ENCODE measurements at places on chromosomes 2 and 18.

GRCh38 chr2:18677280-18677679 lies 87.9 kb upstream of the NT5C1B start:
- no peaks in the 10 kb centered on the region for H3K36me3 ChIP-seq
- H3K27me3 ChIP-seq: no peaks in the 10 kb centered on the region
- no peak for DNase-seq
- no peak overlapping the region for H3K27ac ChIP-seq
- H3K4me1 ChIP-seq: no peaks in the 10 kb centered on the region
- H3K4me3 ChIP-seq: no peak overlapping the region

DNA sequence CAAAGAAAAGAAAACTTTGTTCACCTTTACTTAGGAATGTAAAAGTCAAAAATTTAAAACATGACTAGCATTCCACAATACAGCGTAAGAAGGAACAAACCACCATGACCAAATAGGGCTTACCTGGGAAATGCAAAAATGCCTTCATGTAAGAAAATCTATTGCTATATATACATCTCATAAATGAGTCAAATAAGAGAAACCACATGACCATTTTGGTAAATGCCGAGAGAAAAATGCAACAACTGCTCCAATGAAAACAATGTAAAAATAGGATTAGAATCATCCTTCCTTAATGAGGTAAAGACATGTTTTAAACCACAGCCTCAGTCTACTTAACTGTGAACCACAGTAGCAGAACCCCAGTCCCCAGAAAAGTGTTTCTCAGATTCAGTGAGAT lies 49.4 kb downstream of the TGOLN2 start:
- H3K36me3 ChIP-seq: no peaks in the 10 kb centered on the region
- no peak for DNase-seq
- no peak overlapping the region for H3K27ac ChIP-seq

GRCh38 chr18:10113121-10114022 lies 199.6 kb downstream of the VAPA start:
- H3K4me3 ChIP-seq: no peak overlapping the region
- H3K4me1 ChIP-seq: no peaks in the 10 kb centered on the region
- no peaks in the 10 kb centered on the region for H3K36me3 ChIP-seq
- peaks cover 2% of the 10 kb centered on the region for H3K27me3 ChIP-seq
- H3K27ac ChIP-seq: no peak overlapping the region

DNA sequence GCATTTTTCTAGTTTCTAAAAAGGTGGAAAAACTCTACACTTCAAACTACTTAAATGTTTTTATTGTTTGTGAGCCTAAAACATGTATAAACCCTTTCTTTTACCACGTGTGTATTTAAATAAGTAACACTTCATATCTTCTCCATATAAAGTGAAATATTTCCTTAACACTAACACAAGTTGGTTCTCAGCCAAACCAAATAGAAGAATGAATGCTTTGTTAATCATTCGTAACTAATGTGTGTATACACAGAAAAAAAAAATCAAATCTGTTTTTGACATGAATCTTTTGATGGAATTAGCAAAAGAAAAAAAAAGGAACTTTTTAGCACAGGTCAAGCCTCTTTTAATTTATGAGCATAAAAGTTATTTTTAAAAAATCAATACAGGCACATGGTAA lies 89.3 kb downstream of the EHBP1 start:
- no peak overlapping the region for H3K27ac ChIP-seq
- no peaks in the 10 kb centered on the region for H3K27me3 ChIP-seq
- no peak overlapping the region for H3K4me3 ChIP-seq
- DNase-seq: no peak
- H3K4me1 ChIP-seq: no peaks in the 10 kb centered on the region

DNA sequence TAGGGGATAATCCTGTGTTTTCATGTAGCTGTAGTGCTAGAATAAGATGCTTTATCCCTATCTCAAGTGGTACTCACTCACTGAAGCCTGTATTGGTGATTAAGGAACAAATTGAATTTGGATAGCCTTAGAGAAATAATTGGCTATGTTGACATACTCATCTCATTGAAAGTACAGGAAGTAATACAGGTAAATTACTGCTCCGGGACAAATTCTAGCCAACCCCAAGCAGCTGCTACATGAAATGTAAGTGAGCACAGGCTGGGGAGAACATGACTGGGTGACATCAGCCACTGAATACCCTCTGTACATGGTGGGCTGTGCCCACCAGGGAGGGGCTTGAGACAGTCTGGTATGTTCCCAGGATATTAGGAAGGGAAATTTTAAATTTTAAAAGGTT lies 188.4 kb upstream of the RASGRP3 start:
- H3K27ac ChIP-seq: no peak overlapping the region
- DNase-seq: no peak
- H3K27me3 ChIP-seq: peaks cover 25% of the 10 kb centered on the region
- H3K36me3 ChIP-seq: no peaks in the 10 kb centered on the region

- H3K4me3 ChIP-seq: no peak overlapping the region
- no peak for DNase-seq
- H3K4me1 ChIP-seq: peaks cover 38% of the 10 kb centered on the region
- H3K27me3 ChIP-seq: no peaks in the 10 kb centered on the region
- peaks cover 55% of the 10 kb centered on the region for H3K36me3 ChIP-seq
Measured at GRCh38 chr2:204972606-204973336, 427.5 kb downstream of the PARD3B start.

- H3K36me3 ChIP-seq: no peaks in the 10 kb centered on the region
- no peak overlapping the region for H3K4me3 ChIP-seq
- H3K27ac ChIP-seq: no peak overlapping the region
- no peak for DNase-seq
- peaks cover 2% of the 10 kb centered on the region for H3K27me3 ChIP-seq
- H3K4me1 ChIP-seq: no peaks in the 10 kb centered on the region
Measured at GRCh38 chr2:165617741-165618481, 148.4 kb downstream of the CSRNP3 start.

DNA sequence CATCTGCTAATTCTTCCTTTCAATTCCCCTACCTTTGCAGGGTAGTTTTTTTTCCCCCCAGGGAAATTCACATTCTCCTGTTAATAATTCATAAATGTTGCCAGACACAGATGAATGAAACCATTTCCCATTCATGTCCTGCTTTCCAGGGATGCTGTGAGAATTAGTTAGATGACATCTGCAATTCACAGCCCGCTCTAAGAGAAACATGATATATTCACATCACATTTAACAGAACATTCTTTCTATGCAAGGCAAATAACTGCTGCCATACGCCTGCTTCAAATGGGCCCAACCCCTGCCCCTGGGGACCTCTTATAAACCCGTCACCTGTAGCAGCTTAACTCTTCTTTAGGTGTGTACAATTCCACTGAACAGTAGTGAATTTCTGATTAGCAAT lies 110.6 kb upstream of the CTAGE1 start:
- no peak overlapping the region for H3K4me3 ChIP-seq
- H3K36me3 ChIP-seq: no peaks in the 10 kb centered on the region
- no peak overlapping the region for H3K27ac ChIP-seq
